Stimulated activated CD4-positive, alpha-beta T cell treated with anti-CD3 and anti-CD28 coated beads, Interleukin-15, amount 100 ng/mL, for 48 hours (primary cell): ENCODE measurements at places on chromosomes 1 and 21.

- no peak for DNase-seq
Observed at GRCh38 chr1:39751595-39751994, 12.9 kb downstream of the PPIE start.

DNA sequence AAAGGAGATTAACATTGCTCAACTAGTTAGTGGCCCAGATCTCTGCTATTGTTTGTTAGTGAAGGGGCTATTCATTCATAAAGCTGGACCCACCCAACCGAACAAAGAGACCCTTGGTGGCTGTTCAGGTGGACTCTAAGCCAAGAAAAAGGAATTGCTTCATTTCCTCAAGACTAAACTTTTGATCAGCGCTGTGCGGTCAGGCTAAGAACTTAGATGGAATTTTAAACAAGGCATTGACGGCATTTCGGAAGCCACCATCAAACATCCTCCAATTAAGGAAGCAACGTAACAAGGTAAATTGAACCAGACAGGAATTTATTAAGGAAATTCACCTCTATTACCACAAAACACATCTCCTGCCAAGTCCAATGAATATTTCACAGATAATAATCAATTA lies 19.9 kb upstream of the SHCBP1L start:
- DNase-seq = no peak

- no peak for DNase-seq
Observed at GRCh38 chr1:36349241-36349671, 25.8 kb upstream of the EVA1B start.

- DNase-seq = no peak
Observed at GRCh38 chr1:103937763-103938357, 188.2 kb downstream of the AMY1C start.

DNA sequence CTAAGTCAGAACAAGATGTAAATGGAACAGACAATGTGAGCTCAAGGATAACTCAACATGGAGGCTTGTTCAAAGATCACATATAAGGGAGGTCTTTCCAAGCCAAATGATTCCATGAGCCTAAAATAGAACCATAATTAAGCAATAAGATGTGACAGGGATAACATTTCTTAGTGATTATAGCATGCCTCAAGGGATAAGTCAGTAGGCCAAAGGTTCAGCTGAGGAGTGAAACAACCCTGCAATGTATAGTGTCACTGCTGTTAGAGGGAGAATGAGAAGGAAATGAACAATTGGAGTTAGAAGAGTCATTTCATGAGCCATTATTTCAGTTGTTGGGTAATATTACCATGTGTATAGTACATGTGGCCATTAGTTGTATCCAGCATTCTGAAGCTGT lies 25.0 kb downstream of the GORAB start:
- DNase-seq = no peak

DNA sequence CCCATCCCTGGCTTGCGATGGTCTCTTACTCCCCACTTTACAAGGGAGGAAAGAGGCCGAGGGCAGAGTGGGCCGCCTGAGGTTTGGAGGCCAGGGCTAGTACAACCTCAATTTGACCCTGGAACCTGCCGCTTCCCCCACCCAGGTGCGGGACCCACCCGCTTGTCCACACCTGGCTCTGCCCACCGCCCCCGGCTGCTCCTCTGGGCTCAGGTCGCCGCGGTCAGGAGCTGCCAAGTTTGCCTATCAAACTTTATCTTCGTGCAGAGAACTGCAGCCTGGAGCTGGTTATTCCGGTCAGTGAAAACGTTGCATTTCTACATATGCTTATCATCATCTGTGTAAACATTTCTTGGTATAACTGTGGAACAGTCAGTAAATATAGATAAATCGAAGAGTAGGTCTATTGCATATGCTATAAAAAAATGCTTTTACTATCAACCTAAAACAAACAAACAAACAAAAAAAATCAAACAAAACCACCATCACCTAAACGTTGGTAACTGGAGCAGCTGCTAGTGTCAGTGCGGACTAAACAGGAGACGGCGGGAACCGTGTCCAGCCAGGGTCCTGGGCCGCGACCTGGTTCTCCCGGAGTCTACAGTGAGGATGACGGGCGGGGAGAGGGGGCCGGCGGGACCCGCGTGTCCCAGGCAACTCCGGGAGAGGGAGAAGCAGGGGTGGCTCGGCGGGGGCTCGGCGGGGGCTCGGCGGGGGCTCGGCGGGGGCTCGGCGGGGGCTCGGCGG lies 906 bp upstream of the ADARB1 start:
- no peak for DNase-seq

DNA sequence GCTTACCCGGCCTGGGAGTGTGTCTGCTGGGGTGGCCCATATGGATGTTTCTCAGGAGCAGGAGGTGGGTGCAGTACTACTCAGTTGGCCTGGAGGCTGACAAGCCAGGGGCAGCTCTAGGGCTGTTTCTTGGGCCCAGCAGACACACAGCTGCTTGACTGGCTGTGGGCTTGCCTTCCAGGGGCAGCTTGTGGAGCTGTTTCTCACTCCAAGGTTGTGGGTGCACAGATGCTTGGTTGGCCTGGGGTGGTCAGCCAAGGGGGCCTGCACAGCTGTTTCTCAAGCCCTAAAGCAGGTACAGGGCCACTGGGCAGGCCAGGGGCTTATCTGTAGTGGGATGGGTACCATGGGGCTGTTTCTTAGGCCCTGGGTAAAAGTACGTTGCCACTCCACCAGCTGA lies 1078.1 kb upstream of the ADGRL2 start:
- DNase-seq = no peak

- DNase-seq = no peak
Observed at GRCh38 chr1:37234941-37235418, 200.7 kb upstream of the GRIK3 start.

DNA sequence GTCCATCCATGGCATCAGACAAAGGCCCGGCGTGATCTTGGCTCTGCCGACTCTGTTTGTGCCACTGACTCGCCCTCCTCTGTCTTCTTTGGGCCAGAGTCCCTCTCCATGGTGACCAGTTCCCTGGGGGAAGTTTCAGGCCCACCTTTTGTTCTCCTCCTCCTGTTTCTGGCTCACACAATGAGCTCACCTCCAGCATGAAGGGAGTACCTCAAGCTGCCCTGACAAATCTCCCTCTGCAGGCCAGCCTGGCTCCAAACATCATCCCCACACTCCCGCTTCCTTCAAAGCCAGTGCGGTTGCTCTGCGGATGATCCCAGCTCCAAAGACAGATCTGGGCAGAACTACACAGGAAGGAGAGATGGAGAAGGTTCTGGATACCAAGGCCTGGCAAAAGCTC lies 576.6 kb downstream of the NPHP4 start:
- DNase-seq = no peak

- DNase-seq = no peak
Observed at GRCh38 chr1:204974327-204974726, 68.7 kb upstream of the CNTN2 start.

- no peak for DNase-seq
Observed at GRCh38 chr1:10745886-10746455, 50.5 kb downstream of the CASZ1 start.

- DNase-seq = no peak
Observed at GRCh38 chr1:230703679-230704385, 10.1 kb downstream of the AGT start.

- DNase-seq = no peak
Observed at GRCh38 chr21:16713331-16714117, 799.3 kb upstream of the CXADR start.

GRCh38 chr1:103101399-103101798 lies 6.9 kb downstream of the COL11A1 start:
- no peak for DNase-seq

DNA sequence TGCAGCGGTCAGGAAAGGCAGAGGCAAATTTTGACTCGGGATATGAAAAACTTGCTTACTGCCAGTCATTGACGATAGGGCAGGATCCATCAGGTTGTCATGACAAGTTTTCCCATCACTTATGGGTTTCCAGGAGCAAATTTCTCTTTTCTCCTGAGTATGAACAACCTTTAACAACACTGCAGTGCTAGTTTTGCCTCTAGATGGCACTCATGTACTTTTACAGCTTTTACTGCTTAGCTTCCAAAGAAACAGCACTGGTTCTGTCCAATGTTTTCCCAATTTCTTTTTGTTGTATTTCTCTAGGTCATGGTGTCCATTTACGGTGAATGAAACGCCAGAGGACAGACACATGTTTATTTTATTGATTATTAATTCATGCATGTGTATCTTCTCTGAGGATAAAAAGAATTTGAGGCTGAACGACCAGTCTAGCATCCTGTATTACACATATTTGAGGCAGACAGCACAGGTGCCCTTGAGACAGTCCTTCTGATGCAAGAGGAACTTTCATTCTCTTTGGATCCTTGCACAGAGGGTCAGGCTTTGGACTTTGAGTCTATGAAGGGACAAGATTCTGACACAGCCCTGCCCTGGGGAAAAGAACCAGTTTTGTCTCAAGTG lies 112.3 kb upstream of the TRABD2B start:
- no peak for DNase-seq

DNA sequence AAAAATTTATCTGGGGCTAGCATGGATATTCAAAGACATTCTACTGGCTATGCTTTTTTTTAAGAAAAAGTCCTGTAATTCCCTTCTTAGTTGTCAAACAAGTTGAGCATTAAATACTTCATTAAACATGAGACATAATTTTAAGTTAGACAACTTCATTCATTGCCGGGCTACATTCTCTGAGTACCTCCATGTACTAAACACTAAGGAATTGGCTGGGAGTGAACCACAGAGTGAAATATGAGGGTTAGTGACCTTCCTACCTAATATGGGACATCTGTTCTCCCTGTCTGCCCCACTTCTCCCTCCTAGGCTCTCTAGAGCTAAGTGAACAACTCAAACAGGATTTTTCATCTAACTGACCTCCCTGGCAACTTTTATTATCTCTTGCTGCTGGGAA lies 370.4 kb downstream of the VAV3 start:
- DNase-seq = no peak

DNA sequence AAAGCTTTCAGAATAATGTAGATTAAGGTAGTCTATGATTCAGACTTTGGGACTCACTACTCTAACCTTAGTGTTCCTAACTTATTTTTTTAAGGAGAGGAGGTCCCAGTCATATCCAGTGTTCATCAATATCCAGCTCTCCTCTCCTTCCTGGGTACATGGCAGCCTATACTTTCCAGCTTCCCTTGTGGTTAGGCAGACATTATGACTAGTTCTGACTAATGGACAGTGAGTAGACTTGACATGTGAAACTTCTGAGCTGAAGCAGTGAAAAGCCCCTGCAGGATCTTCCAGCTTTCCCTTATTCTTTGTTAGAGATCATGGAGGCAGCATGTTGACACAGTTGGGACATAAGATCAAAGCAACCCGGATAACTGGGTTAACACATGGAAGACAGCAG lies 144.2 kb downstream of the PTPRU start:
- DNase-seq = no peak

DNA sequence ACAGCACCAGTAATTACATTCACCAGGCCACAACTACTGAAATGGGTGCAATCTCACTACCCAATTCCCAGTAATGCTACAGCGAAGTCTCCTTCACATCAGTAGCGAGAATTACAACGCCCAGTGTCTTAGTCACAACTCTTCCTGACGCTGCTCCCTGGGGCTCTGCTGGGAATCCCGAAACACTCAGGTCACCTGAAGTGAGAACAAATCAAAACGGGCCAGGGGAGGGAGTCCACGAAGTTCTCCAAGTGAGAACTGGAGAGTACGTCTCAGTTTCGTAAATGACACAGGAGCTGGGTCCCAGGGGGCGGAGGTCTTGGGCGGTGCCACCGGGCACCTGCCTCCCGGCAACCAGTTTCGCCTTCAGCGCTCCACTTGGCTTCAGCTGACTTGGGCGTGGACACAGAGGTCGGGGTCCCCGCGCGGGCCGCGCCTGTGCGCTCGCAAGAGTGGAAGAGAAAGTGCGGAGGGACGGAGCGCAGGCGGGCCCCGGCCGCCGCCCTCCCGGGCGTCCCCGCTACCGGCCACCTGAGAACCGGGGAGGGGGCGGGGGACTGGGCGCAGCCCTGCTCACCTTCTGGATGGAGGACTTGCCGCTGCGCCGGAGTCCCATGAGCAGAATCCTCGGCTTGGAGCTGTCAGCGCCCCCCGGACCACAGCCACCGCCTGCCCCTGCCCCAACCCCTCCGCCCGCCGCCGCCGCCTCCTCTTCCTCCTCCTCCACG lies 575 bp downstream of the RRAGC start:
- peak; percentile 30 for DNase-seq

DNA sequence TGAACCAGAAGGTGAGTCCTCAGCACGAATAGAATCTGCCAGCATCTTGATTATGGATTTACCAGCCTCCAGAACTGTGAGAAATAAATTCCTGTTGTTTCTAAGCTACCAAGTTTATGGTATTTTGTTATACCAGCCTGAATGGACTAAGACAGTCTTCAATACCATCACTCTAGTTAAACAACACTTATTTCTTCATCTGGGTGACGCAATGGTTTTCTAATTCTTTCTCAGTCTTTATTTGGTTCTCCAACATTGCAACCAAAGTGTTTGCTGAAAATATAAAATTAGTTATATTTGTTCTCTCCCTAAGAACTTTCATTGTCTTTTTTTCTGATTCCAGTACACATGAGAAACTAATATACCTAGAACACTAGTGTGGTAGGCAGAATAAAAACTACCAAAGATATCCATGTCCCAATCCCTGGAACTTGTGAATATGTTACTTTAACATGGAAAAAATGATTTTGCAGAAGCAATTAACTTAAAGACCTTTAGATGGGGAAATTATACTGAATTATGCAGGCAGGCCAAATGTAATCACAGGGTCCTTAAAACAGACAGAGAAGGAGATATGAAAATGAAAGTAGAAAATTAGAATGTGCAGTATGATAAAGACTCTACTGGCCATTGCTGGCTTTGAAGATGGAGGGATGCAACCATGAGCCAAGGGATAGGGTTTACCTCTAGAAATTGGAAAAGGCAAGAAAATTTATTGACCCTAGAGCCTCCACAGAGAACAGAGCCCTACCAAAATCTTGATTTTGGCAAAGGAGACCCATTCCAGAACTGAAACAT lies 1115.1 kb downstream of the PLA2G4A start:
- no peak for DNase-seq

DNA sequence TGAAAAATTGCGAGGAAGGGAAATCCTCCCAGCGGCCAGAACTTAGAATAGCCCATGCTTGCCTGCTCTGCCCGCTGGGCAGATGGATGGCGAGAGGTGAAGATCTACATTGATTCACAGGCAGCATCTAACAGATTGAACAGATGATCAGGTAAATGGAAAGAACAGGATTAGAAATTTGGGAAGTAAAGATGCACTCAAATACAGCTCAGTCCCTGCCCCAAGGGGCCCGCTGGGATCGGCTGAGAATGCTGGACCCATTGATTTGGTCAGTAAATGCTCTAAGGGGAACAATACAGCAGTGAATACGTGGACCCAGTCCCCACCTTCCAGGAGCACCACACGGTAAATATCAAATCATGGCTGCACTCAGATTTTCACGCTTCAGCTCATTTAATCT lies 248.2 kb downstream of the MATN1 start:
- DNase-seq = no peak
